Mesenteric fat pad (tissue), 1 donor: ENCODE measurements at places on chromosomes 12 and 14. TPM values are rescaled to one million over a fixed set of nuclear protein-coding genes. Genes with fewer than 3 reads are reported as not detected.

ANGEL1 gene
- total RNA-seq: 21.9 TPM

PCED1B gene
- 6.1 TPM for total RNA-seq

LYZ gene
- total RNA-seq: 81.9 TPM

KLRD1 gene
- total RNA-seq: 3.3 TPM

PLBD1 gene
- 35.7 TPM for total RNA-seq
